Activated CD4-positive, alpha-beta T cell treated with anti-CD3 and anti-CD28 coated beads, Interleukin-2, amount 50 U/mL, for 48 hours (primary cell): ENCODE measurements at places on chromosomes 1 and 21.
A peak's percentile ranks its signal among the peaks of the same experiment; 100 is the strongest.

DNA sequence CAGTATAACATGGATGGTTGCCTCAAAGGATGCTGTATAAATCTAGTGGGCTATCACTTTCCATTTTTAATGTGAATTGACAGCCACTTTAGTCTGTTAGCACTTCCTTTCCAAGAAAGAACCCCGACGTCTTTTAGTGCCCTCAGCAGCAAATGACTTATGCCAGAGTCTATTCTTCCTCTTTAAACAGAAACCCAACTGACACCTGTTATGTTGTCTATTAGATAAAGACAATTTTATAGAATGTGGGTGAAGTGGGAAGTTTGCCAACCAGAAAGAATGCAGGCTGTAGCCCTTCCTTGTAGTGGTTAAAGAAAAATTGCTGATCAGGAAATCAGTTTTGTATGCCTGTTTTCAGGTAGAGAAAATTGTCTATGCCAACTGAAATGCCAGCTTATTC is 344.9 kb downstream of the ZNF326 start:
- DNase-seq: no peak

- no peak for DNase-seq
Measured at GRCh38 chr1:53511933-53512806, 53.0 kb downstream of the DMRTB1 start.

DNA sequence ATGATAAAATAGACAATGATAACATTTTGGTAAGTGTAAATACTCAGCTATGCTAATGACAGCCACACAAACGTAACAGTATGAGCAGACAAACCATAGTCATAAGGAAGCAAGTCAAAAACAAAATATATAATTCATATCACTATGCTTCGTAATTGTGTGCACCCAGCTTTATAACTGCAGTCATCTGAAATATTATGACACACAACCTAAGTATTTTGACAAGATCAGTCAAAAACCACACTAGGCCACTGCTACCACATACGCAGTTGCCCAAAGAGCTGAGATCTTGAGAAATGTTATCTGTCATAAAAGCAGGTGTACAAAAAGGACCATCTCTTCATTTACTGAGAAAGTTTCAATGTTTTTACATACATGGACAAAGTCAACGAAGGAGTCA is 26.0 kb downstream of the RNASEL start:
- no peak for DNase-seq

GRCh38 chr1:3257788-3258187 is 188.8 kb downstream of the PRDM16 start:
- no peak for DNase-seq

DNA sequence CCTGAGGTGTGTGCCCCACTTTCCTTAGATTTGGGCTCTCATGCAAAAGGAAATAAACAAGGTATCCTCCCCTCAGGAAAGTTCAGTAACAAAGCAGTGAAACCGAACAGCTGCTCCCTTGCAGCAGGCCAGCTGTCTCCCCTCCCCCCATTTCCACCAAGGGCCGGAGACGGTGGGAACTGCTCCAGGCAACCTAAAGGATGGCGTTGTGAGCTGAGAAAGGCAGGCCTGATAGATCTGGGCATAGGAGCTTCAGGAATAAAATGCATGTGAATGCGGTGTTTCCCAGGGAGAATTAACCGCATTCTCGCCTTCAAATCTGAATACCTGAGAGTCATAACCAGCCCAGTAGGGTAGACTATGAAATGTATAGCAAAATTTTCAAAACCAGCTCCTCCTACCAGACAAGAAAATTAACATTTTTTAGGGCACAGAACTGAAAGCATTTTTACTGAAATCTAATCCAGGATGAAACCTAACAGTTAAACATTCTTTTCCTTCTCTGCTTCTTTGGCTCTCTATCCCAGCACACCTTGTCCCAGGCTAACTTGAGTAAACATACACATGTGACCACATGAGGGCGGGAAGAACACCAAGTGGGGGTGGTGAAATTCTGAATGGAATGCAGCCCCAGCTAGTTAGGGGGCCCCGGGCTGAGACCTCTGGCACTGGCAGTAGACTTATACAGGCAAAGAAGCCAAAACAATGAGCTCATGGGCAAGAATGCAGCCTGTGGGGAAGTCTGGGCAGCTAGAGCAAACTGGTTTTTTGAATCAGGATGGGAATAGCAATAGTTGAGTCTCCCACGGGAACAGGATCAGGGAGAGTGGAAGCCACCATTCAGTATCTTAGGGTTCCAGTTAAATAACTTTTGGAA is 11.5 kb downstream of the MCL1 start:
- peak; percentile 70 for DNase-seq

- no peak for DNase-seq
Measured at GRCh38 chr1:6280761-6281451, 20.0 kb upstream of the GPR153 start.

- DNase-seq: no peak
Measured at GRCh38 chr1:55670331-55671082, 455.3 kb upstream of the USP24 start.

- DNase-seq: no peak
Measured at GRCh38 chr1:244318512-244318911, 133.2 kb downstream of the ADSS2 start.

DNA sequence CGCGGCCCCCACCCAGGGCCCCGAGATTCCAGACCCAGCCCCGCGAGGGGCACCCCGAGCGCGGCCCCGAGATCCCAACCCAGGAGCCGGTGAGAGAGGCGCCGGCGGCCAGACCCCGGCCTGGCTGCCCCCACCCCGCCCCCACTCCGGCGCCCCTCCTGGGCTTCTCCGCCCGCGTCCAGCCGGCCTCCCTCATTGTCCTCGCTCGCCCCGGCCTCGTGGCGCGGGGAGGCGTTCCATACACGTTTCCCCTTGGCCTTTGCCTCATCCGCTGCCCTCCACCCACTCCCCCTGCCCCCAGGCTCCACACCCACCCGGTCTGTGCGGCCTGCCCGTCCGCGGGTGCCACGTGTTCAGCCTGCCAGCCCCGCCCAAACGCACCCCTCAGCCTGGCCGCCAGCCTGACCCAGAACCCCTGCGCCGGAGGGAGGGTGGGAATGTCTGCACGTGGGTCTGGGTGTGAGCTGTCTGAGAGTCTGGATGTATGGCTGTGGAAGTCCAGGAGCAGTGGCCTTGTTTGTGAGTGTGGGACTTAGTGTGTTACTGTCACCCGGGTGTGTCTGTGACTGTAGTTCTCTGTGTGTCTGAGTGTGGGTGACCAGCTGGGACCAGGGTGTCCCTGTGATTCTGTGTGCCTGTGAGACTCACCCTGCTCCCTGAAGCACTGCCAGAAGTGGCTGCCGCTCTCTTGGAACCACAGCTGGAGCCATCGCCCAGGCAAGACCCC is 681 bp downstream of the B4GALT2 start:
- peak; percentile 47 for DNase-seq

DNA sequence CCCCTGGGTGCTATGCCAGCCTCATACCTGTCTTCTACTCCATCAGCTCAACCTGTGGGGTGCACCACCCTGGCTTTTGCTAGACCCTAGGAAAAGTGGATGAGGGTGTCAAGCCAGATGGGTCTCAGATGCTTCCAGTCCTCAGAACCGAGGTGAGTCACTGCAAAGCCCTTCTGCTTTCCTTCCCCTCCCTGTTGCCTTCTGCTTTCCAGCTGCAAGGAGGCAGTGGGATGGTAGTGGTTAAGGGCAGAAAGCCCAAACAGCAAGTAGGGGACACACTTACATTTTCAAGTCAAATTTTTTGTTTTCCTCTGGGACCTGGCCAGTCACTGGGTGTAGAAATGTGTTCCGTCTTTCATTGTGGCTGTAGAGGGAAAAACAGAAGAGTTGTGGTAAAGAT is 60.7 kb upstream of the GOLT1A start:
- no peak for DNase-seq

GRCh38 chr1:11790880-11791715 is 14.7 kb downstream of the MTHFR start:
- DNase-seq: no peak

- DNase-seq: no peak
Measured at GRCh38 chr1:184189361-184189760, 137.8 kb downstream of the TSEN15 start.

DNA sequence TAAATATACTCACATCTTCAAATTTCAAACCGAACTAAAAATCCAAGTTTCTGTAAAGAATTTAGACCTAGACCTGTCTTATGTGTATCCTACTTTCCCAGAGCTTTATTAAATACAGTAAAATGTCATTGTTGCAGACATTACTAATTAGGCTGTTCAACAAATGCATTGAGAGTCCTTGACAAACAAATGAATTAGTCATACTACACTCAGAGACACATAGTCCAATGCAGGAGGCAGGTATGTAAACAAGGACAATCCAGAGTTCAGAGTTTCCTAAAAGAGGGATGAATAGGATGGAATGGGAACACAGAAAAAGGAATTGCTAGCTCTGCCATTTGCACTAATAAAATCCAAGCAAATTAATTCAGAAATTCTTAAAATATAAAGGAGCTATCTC is 1.6 kb upstream of the EGLN1 start:
- DNase-seq: no peak

- DNase-seq: no peak
Measured at GRCh38 chr21:42903817-42904216, 10.7 kb downstream of the NDUFV3 start.

DNA sequence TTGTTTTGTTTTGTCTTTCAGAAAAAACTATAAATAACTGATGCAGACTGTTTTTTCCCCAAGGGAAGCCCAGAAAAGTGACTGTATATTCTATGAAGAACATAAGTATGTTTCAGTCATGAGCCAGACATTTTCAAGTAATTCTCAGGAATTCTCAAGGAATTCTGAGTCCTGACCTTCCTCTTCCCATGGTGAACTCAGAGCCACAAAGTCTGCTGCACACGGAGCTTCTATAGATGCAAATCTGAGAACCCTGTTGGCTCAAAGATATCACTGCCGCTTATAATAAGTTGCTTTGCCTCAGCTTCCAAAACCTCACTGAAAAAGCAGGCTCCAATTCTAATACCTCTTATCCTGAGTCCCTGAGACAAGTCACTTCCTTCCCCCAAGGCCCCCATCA is 418.5 kb upstream of the RUNX1 start:
- DNase-seq: no peak
